CD4-positive, alpha-beta memory T cell (primary cell): ENCODE measurements at places on chromosomes 16 and 17. TPM values are rescaled to one million over a fixed set of nuclear protein-coding genes. Genes with fewer than 3 reads are reported as not detected.

KRT12 gene
- not detected for total RNA-seq

GRCh38 chr17:81097134-81097942 is 62.4 kb downstream of the BAIAP2 start:
- DNase-seq: peak; percentile 59

DNA sequence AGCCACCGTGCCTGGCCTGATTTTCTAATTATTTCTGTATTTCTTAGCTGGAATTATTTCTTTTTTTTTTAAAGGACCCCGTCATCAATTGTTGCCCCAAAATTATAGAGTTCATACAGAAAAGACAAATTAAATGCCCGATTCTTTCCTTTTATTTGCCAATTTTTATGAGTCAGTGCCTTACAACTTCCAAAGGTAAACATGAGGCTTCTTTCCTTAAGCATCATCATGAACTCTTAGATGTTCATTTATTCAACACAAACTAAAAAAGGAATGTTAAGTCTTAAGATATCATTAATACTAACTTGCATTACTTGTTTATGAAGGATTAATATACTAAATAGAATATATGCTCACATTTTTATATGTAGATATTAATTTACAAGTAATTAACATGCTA is 7.2 kb upstream of the ARHGDIA start:
- no peak for DNase-seq

DNA sequence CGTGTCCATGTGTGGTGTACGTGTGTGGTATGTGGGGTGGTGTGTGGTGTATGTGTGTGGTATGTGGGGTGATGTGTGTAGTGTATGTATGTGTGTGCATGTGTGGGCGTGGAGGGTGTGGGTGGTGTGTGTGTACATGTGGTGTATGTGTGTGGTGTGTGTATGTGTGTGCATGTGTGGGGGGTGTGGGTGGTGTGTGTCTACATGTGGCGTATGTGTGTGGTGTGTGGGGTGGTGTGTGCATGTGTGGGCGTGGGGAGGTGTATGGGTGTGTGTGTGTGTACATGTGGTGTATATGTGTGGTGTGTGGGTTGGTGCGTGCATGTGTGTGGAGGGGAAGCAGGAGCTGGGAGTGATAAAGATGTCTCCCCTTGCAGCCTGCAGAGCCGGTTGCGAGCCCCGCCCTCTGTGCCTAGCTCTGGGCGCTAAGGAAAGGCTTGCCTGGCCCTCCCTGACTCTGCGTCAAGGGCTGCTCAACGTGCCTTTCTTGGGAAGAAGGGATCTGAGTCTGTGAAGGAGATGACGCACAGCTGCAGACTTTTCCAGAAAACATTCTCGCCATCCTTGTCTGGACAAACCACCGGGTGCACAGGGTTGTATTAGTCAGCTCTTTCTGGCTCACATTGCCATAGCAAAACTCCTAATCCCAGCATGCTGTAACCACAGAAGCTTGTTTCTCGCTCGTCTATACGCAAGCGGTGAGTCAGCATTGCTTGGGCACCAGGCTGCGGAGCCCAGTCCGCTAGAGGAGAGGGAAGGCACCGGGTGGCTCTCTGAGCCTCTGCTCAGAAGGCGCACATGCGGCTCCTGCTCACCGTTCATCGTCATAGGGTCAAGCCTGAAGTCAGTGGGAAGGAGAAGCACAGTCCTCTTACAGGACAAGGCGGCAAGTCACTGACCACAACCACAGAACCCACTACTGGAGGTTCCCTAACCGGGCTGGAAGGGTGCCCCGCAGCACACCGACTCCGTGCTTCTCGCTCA is 2.0 kb upstream of the CD300H start:
- no peak for DNase-seq

GRCh38 chr16:68563631-68564381 is 24.7 kb downstream of the ZFP90 start:
- DNase-seq: no peak

DNA sequence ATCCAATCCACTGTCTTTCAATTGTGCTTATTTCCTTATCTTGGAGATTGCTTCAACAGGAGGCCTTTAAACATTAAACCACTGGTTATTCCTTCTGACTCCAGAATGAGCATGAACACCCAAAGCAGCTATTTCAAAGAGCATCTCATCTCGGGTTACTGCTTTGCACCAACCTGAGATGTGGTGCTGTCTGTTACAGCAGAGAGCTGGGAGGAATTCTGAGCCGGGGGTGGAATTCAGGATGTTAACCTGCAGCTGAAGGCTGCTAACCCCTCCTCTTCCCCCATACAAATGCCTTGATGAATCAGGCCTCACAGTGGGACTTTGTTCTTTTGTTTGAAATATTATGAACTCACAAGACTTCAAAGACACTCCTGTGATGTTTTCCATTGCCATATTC is 113.1 kb downstream of the SHISA9 start:
- no peak for DNase-seq

DNA sequence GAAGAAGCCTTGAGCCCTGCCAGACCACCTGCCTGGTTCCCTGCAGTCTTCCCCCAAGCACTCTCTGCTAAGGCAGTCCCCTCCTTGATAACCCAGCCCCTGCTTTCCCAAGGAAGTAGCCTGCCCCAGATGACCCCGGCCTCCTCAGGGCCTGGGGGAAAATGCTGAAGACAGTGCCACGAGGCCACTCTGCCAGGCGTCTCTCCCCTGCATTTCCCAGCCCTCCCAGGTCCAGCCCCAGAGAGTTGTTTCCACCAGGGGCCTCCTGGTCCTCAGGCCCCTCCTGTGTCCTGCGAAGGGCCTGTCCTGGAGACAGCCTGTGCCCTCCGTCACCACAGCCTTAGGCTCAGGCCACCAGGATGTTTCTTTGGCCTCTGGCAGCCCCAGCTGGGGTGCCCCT is 96.4 kb downstream of the CCDC182 start:
- DNase-seq: no peak

NOD2 gene
- 10.9 TPM for total RNA-seq

USP43 gene
- total RNA-seq: 0.22 TPM

DNA sequence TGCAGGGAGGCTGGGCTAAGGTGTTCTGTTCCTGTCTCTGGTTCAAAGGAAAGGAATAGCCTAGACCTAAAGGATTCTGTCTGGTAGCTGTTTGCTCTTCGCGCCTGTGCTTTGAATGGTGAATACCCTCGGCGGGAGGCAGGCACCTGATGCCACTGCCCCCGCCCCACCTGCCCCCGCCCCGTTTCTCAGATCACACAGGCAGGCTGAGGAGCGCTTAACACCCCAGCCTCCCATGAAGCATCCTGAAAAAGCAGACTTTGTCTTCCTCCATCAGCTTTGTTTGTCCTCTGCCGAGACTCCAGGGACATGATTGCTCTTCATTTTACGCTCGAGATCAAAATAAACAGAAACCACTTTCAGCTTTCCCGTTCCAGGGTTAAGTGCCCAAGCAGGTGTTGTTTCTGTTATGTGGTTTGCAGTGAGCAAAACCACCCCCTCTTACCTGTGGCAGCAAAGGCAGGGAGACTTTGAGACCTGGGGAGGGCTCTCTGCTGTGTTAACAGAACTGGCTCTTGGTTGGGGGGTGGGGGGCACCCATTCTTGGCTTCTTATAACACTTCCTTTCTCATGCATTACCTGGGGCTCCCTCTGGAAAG is 452.1 kb downstream of the WWOX start:
- DNase-seq: no peak

GRCh38 chr16:67868290-67868689 is 4.6 kb upstream of the EDC4 start:
- DNase-seq: no peak

DNA sequence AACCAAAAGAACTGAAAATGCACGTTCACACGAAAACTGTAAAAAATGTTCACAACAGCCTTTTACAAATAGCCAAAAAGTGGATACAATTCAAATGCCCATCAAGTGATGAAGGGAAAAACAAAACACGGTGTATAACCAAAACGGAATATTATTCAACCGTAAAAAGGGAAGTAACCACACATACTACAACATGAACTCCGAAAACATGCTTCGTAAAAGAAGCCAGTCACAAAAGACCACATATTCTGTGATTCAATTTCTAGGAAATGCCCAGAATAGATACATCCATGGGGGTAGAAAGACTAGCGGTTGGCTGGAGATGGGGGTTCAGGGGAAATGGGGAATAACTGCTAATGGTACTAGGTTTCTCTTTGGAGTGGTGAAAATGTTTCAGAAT is 81.5 kb upstream of the TRAP1 start:
- DNase-seq: no peak

SPHK1 gene
- total RNA-seq: 0.70 TPM

C16orf86 gene
- 3.6 TPM for total RNA-seq

OTOA gene
- total RNA-seq: 0.17 TPM

DNA sequence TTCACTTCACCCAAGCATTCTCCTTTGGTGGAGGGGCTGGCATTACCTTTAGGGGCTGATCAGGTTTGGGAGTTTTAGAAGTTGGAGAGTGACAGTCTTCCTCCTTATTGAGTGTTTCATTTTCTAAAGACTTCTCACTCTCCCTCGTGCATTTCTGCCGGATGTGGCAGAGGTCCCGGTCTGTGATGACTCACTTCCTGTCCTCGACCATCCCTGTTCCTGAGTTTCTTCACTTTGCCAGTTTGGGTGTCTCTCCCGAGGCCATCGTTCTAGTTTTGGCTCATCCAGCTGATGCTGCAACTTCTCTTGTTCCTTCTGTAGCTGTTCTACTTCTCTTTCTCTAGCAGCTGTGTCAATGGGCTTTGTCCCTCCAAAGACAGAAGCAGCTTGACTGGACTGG is 104.3 kb downstream of the PHKB start:
- DNase-seq: no peak

GRCh38 chr16:11386791-11387546 is 41.7 kb downstream of the RMI2 start:
- no peak for DNase-seq

DNA sequence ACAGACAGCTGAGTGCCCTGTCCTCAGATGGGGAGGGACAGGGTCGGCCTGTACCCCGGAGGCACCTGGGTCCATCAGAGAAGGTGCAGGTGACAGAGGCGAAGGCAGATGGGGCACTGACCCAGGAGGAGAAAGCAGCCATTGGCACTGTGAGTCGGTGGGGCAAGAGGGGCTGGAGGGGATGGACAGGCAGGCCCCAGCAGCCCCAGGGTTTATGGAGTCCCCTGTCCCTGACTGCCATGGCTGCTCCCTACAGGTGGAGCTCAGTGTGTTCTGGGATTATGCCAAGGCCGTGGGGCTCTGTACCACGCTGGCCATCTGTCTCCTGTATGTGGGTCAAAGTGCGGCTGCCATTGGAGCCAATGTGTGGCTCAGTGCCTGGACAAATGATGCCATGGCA is 32.1 kb downstream of the ANKRD40 start:
- no peak for DNase-seq

- DNase-seq: peak; percentile 69
Measured at GRCh38 chr17:74749279-74750038, 1.0 kb downstream of the NHERF1 start.

- DNase-seq: no peak
Measured at GRCh38 chr16:11152677-11153331, 103.2 kb downstream of the SOCS1 start.

DNA sequence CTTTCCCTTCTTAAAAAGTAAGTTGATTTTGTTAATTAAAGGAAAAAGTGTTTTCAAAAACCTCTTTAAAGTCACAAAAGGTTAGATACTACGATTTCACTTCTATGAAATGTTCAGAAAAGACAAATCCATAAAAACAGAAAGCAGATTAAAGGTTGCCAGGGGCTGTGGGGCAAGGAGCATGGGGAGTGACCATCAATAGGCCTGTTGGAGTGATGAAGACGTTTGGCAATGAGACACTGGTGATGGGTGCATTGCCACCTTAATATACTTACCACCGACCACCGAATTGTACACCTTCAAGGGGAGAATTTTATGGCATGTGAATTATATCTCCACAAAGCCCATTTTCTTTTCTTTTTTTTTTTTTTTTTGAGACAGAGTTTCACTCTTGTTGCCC is 19.2 kb downstream of the KIFC3 start:
- no peak for DNase-seq

DNA sequence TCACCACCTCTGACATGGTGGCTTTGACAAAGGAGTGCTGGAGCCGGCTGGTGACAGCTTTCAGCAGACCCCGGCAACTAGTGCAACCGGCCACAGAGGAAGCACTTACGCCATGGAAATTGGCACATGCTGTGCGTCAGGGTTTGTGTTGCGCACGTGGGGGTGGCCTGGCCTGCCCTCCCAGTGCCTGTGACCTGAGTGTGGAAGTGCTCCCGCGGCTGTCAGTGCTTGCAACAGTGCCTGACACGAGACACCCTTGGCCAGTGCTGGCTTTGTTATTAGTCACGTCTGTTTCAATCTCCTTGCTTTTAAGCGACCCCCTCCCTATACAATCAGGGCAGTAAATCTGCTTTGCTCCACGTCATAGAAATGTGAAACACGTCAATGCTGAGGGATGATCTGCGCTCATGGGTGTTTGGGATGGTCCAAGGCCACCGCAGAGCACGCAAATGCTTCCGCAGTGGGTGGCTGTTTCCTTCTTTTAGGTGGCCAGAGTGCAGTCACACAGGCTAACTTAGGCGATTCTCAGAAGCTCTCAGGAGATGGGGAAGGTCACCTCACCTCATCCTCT is 64.3 kb downstream of the PGS1 start:
- DNase-seq: no peak

- DNase-seq: no peak
Measured at GRCh38 chr16:49838441-49839016, 17.4 kb downstream of the ZNF423 start.

- DNase-seq: no peak
Measured at GRCh38 chr16:73210084-73210483, 162.2 kb upstream of the ZFHX3 start.

DNA sequence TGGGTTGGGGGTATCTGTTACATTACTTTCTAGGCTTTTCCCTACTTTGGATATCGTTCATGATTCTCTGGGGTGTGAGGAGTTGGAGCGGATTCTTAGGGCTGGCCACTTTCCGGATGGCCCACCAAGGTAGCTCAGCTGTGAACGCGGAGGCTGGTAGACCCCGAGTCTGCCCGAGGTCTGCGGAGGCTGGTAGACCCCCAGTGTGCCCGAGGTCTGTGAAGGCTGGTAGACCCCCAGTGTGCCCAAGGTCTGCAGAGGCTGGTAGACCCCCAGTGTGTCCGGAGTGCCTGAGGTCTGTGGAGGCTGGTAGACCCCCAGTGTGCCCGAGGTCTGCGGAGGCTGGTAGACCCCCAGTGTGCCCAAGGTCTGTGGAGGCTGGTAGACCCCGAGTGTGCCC is 99.2 kb upstream of the ZNF469 start:
- no peak for DNase-seq
